Activated CD4-positive, alpha-beta T cell treated with anti-CD3 and anti-CD28 coated beads for 4 hours (primary cell): ENCODE measurements at places on chromosomes 4 and X.
A peak's percentile ranks its signal among the peaks of the same experiment; 100 is the strongest.

DNA sequence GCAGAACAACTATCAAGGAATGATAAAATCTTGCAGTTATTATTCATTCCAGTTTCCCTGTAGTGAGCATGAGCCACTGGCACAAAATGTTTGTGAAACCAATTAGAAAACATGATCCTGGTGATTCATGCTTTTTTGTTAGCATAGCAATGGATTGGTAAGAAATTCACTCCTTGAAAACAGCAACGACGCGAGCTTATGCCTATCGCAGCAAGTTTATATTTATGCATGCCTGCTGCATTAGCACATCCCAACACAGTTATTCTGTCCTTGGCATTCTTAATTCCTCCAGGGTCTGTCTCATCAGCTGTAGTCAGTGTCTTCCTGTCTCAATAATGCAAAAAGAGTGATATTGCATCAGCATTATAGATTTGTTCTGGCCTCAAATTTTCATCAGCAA is 975.9 kb downstream of the STIM2 start:
- no peak for DNase-seq

- DNase-seq, result no peak
Observed at GRCh38 chrX:134925551-134925950, 65.2 kb upstream of the SMIM10 start.

GRCh38 chr4:144782345-144782744 is 136.4 kb downstream of the HHIP start:
- DNase-seq, result no peak

DNA sequence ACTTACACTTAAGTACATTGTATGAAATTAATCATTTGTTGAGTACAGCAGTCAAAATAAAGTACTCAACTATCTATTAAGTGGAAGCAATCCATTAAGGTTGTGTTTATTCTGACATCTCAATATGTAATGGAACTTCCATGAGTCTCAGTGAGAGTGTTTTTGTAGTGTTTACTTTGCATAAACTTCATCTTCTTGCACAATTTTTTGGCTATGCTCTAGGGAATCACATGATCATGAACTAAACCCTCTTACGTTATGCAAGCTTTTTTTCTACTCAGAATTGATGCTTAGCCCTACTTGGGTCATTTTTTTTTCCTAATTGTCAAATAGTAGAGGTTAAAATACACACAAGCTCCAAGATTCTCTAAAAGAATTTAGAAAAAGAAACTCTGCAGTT is 21.1 kb upstream of the PIGA start:
- DNase-seq, result no peak

- DNase-seq, result no peak
Observed at GRCh38 chrX:34404386-34405070, 252.6 kb downstream of the TMEM47 start.

DNA sequence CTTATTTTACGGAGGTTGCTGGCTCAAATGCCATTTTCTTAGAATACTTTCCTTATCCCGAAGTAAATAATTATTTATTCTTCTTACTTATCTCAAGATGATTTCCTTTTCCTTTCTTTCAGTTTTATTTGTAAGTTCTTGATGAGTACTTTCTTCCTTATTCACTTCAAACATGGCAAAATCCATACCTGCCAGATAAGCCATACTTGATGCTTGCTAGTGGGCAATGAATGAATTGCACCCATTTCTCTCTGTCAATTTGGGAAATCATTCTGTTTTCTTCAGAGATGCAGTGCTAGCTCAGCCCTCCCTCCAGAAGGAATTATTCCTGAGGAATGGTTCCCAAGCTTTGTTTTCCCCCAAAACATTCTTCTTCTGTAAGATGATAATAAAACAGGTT is 598.3 kb downstream of the SPRY1 start:
- DNase-seq, result no peak

DNA sequence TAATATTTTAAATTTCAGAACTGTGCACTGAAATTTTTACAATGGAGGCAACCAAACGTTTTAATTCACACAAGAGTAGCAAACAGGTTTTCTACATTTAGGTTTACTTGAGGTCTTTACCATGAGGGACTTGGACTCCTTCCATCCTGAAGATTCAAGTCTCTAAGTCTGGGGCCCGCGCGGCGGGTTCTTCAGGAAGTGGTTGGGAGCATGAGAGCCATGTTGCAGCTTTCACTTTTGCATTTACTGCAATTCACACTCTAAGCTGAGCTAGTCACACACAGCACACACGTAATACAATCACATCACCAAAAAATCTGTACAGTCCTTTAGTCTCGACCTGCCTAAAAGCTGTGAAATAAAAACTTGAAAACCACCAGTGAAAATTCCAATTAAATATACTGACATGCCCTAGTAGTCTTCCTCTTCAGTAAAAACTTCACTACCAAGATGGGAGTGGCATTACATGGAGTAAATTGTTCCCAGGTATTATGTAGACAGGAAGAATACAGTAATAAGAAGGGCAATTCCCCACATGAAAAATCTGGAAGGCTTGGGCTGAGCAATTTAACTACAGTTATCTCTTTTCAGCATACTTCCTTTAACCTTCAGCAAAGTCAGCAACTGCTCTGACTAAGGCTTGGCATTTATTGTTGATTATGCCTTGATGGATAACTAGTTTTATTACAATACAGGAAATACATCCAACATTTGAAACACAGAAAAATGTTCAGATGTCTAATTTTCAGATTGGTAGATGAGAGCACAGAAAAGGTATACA is 571.1 kb upstream of the DIPK2B start:
- DNase-seq, result peak; percentile 48

DNA sequence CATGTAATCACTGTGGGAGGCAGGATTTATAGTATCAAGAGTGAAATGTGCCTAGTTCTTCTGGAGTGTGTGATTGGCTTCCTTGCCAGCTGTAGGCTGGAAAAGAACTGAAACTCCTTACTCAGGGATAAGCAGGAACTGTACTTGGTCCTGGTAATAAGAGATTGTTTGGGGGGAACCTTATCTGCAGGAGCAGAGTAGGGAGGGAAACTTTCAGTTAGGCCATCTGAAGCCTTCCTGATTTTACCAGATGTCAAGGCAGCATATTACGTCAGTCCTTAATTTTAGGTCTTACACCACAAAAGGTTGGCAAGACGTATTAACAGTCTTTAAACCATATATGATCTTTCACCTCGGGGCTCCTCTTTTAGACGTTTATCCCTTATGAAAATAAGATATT is 231.5 kb upstream of the FMR1 start:
- no peak for DNase-seq

GRCh38 chrX:3451571-3451970 is 105.1 kb upstream of the MXRA5 start:
- no peak for DNase-seq

- DNase-seq, result no peak
Observed at GRCh38 chrX:44619039-44619438, 76.4 kb upstream of the FUNDC1 start.
